ENCODE measurements at places on chromosomes 7 and 10. TPM values are rescaled to one million over a fixed set of nuclear protein-coding genes. Genes with fewer than 3 reads are reported as not detected.

Gene FAM25A
- not detected for total RNA-seq

Gene CYP3A4
- not detected for total RNA-seq

Gene THSD7A
- total RNA-seq: 0.94 TPM

Gene TFR2
- total RNA-seq: not detected

Gene CYP3A7
- not detected for total RNA-seq

Gene STEAP1
- 123 TPM for total RNA-seq

Gene TOMM7
- total RNA-seq: 148 TPM

Gene C10orf53
- not detected for total RNA-seq

Gene CDH23
- 0.31 TPM for total RNA-seq

Gene PSMG3
- 40.9 TPM for total RNA-seq

Gene GNAI1
- total RNA-seq: 25.8 TPM

Gene MPP7
- total RNA-seq: not detected

Gene VGF
- total RNA-seq: not detected

Gene STK17A
- total RNA-seq: 14.2 TPM

Gene CASP7
- 21.8 TPM for total RNA-seq

Gene FANK1
- total RNA-seq: 1.5 TPM

Gene PALD1
- total RNA-seq: 2.8 TPM

Gene RAMP3
- not detected for total RNA-seq

Gene BLVRA
- 23.9 TPM for total RNA-seq

Gene GLI3
- total RNA-seq: 12.9 TPM

Gene NCF1
- total RNA-seq: not detected

Gene MTURN
- total RNA-seq: 24.4 TPM

Gene GNGT1
- total RNA-seq: not detected

Gene DNAH11
- not detected for total RNA-seq

Gene OPN1SW
- not detected for total RNA-seq

Gene GNB2
- total RNA-seq: 134 TPM
